ENCODE measurements at places on chromosomes 2 and 18.

DNA sequence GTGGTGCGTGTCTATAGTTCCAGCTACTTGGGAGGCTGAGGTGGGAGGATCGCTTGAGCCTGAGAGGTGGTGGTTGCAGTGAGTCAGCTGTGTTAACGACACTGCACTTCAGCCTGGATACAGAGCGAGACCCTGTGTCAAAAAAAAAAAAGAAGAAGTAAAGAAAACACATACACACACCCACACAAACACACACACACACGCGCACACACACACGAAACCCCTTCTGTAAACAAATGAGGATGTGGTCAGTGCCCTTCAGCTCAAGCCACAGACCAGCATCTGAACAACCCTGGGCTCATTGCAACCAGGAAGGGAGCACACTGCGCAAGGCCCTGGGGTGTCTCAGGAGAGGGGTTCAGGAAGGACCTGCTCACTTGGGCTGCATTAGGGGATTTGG is 47.9 kb upstream of the KCNF1 start:
- DNase-seq: no peak

GRCh38 chr2:30488012-30488659 is 41.1 kb downstream of the LCLAT1 start:
- DNase-seq: no peak

- no peak for DNase-seq
Observed at GRCh38 chr18:61466736-61467135, 133.5 kb downstream of the CDH20 start.

DNA sequence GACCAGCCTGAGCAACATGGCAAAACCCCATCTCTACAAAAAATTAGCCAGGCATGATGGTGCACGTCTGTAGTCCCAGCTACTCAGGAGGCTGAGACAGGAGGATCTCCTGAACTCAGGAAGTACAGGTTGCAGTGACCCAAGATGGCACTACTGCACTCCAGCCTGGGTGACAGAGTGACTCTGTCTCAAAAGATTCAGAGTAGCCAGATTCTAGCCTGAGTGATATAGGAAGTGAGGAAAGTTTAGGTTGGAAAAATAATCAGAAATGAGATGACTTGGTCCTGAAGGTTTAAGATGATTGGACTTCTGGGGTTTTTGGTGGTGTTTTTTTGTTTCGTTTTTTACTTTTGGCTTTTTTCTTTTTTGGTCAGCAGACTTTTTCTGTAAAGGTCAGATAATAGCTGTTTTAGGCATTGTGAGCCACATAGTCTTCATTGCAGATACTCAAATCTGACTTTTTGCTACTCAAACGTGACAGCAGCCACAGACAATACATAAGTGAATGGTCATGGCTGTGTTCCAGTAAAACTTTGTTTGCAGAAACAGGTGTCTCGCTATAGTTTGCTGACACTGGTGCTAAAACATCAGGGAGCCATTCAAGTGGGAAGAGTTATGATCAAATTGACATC is 104.1 kb upstream of the UBXN4 start:
- DNase-seq: no peak

Measured in H7 (cell line).